ENCODE measurements at places on chromosomes 2 and 18.
A peak's percentile ranks its signal among the peaks of the same experiment; 100 is the strongest.

DNA sequence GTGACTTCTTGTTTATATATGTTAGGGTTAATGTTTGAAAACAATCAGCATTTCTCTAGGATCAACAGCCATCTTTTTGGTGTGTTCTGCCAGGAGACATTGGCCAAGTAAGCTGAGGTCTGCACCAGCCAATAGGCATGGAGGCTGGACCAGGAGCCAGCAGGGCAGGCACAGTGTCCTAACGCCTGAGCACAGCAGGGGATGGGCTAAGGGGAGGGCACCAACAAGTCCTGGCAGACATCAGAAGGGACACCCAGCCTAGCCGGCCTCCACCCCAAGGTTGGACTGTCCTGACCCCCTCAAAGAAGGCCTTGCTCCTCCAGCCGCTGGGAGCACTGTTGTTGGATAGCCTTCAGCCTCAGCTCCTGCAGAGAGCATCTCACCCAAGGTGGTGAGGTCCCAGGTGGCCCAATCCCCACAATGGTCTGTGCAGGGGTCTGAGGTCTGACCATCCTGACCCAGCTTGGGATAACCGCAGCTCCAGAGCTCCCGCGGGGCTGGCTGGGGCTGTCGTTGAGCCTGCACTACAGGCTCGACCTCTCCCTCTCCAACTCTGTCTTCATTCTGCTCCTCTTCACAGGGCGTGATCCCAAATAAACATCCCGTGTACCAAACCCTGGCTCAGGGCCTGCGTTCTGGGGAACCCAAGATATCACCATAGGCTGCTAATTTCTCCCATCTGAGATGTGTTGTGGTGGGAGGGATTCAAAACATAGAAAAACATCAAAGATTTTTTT is 8.1 kb downstream of the TEX44 start:
- DNase-seq: no peak

DNA sequence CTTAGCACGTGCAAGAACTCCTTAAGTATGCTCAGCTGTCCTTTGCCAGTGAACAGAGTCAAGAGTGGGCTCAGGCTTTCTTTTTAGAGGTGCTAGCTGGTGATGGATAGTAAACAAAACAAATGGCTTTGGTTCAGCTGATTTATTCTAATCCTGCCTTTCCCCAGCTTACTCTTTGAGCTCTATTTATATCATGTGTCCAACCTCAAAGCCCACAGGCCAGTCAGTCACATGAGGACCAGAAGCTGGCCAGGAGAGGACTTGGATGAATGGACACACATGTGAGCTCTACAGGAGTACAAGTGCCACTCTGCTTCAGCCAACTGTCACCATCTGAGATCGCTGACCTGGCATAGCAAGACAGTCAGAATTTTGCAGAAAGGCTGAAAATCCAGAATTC is 59.4 kb downstream of the STK39 start:
- DNase-seq: no peak

GRCh38 chr2:175837046-175837445 is 165.0 kb downstream of the LNPK start:
- no peak for DNase-seq

DNA sequence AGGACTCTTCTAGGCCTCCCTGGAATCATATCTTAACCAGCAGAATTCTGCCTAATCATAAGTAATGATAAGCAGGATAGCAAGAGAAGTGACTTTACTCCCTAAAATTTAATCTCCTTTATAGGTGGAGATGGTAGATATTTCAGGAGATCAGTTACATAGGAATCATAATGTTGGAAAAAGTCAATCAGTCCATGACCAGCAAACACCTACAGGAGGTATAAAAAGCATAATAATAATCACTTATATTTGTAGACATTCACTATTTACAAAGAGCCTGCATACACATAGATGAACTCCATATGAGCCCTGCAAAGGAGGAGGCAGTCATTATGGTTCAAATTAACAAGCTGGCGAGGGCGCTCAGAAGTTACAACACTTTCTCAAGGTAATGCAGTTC is 2.5 kb downstream of the GALNT5 start:
- DNase-seq: no peak

GRCh38 chr2:228768818-228769217 is 502.3 kb downstream of the PID1 start:
- no peak for DNase-seq

DNA sequence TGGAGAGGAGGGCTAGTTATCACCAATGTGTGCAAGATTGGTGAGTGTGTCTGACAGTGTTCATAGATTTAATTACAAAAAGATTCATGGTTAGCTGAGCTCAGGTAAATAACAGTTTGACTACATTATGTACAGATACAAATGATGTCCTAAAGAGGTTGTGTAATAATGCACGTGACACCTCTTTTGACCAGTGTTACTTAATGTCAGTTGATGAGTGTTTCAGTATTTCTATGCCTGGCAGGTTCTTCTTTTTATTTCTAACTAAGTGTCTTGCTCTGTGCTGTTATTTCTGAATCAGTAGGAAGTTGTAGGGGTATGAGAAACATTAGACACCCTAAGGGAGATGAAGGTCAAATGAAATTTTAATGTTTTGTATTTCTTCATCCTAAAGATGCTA is 7.9 kb upstream of the INHBB start:
- no peak for DNase-seq

GRCh38 chr18:57959278-57959677 is 84.7 kb upstream of the NEDD4L start:
- DNase-seq: peak; percentile 40

- no peak for DNase-seq
These were observed 23.3 kb downstream of the MAP3K19 start for GRCh38 chr2:135023886-135024485.

- DNase-seq: no peak
These were observed 519.3 kb upstream of the ID2 start for GRCh38 chr2:8162552-8162951.

GRCh38 chr2:62074233-62074632 is 121.7 kb upstream of the B3GNT2 start:
- no peak for DNase-seq

DNA sequence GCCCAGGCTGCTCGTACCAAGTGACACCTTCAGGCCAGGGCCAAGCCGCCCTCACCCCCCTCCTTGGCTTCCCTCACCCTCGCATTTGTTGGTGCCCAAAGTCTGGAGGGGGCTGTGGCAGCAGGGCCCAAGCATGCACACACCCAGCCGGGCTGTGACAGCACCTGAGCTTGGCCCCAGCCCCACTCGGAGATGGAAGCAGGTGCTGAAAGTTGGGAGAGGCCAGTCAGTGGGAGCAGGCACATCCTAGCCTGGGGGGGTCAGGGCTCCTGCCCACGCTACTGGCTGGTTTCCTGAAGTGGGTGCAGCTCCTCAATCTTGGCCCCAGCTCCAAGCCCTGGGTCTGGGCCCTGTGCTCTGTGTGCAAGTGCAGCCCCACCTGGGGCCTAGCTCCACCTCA is 228.0 kb downstream of the RDH14 start:
- no peak for DNase-seq

DNA sequence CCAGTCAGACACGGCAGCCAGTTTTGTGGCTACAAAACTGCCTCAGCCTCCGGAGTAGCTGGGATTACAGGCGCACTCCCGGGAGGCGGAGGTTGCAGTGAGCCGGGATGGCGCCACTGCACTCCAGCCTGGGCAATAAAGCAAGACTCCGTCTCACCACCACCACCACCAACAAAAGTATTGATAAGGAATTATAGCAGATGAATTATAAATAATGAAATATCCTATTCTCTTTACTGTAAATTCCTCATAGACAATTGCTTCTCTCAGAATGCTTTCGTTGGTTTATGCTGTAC is 1.4 kb upstream of the FAM161A start:
- no peak for DNase-seq

DNA sequence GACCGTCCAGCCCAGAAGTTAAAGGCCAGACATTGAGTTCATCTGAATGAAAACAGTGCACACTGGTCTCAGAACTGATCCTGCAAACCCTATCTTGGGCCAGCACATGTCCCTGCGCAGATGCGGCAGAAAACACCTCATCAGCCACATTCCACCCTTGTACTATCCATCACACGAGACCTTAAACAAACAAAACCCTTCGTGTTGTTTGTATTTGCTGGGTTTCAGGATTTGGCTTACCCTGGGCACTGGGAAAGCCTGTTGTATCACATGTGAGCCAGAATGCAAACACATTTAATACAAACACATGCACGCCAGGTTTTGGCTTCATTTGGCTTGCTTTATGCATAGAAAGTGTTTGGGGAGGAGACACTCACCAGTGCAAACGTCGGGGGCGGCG is 12.5 kb downstream of the WIPF1 start:
- DNase-seq: no peak

GRCh38 chr2:216664593-216665034 is 30.7 kb downstream of the IGFBP5 start:
- DNase-seq: no peak

DNA sequence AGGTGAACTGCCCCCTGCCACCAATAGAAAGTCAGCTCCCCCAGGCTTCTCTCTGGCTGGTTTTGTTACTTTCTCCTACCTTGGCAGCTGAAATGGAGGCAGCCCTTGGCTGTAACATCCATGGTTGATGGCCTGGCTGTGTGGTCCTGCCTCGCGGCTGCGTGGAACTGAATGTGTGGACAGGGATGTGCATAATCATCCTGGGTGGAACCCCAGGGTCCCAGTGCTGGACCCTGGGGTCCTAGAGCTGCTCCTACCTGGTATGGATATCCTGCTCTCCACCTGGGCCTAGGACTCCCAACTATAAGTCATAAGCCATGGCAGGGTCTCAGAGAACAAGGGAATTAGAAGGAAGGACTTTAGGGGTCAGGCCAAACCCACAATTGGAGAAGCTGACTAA is 93.5 kb downstream of the CAPN13 start:
- DNase-seq: no peak

- DNase-seq: no peak
These were observed 34.3 kb downstream of the CCDC68 start for GRCh38 chr18:54924948-54925347.

GRCh38 chr18:63233334-63233733 is 86.2 kb downstream of the BCL2 start:
- no peak for DNase-seq

DNA sequence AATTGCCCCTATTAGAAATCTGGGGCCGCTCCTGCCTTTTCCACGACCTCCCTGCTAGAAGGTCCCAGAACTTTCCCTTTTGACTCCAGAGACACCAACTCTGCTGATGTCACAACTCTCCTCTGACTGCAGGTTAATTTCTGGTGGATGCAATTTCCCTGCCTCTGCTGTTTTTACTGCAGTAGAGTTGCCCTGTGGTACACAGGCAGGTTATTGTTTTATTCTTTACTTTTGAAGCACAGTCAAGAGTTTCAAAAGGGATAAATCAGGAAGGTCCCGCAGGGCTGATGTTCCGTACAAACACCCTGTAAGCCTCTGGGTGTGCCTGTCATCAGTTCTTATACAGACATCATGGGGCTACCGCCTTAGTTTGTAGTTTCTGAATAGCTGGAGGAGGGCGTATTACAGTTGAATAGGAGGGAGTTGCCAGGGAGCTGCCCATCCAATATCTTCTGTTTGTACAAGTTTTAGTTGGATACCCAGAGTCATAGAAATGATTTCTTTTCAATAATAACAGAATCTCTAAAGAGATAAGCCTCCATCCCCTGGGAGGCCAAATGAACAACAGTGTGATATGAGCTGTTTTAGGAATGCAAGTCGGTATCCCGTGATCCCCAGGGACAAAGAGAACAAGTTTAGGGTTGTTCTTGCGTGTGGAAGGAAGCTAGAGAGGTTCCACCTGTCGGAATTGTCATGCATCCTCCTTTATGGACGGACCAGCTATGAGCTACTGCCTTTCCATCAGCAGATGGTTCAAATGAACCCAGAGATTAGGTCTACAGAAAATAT is 108.4 kb upstream of the COPS8 start:
- no peak for DNase-seq

GRCh38 chr2:78202986-78203670 is 681.0 kb upstream of the LRRTM4 start:
- no peak for DNase-seq

DNA sequence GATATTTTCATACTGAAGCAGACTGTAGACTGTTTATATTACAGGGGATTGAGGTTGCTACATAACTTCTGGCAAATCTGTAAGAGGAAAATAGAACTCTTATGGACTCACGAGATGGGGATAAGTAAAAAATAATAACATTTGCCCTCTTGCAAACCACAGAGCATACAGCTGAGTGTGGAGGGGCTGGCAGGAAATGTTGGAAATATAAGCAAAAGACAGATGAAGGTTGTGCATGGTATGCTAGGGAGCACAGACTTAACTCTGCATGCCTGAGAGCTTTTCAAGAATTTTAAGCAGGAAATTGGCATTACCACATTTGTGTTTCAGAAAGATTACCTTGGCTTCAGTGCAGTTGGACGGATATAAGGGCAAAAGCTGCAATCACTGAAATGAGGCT is 411.1 kb downstream of the RAD51AP2 start:
- DNase-seq: no peak

DNA sequence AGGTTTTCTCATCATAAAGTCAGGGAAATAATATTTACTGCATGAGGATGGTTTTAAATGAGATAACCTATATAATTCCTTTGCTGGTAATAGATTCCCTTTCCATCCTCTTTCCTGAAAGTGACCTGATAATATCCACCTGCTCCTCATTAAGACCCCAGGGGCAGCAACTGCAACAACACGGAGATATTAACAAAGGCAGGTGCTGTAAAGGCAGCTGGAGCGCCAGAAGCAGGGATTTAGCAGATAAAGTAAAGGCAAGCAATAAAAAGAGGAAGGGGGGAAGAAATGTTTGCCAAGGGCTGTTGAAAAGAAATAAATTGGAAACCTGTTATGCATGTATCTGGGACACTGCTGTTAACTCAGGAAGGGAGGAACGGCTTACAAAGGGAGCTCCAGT is 472.6 kb upstream of the KLHL29 start:
- no peak for DNase-seq

DNA sequence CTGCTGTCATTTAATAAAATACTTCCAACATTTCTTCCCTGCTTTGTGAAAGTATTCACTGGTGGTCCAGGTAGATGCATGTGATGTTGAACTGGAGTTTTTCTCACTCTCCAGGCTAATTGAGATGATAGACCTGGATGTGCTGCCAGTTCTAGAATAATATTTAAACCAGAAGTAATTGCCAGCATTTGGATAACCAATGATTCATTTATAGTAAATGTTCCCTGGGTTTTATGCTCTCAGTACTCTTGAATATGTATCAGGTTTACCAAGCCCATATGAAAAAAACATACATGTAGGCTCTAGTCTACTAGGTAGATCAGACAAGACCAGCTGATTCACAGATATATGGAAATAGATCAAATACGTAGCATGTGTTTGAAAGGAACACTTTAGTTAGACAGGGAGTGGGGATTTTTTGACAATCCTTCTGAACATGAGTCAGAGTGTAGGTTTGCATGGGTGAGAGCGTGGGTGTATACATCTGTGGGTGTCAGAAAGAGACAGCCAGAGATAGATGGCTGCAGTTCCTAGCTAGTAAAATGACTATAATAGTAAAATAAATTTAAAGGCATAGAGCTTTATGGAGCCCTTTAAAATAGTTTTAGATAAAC is 115.1 kb downstream of the NAB1 start:
- DNase-seq: peak; percentile 52

Measured in GM13977 (cell line).